ENCODE measurements at places on chromosomes 4 and X.

DNA sequence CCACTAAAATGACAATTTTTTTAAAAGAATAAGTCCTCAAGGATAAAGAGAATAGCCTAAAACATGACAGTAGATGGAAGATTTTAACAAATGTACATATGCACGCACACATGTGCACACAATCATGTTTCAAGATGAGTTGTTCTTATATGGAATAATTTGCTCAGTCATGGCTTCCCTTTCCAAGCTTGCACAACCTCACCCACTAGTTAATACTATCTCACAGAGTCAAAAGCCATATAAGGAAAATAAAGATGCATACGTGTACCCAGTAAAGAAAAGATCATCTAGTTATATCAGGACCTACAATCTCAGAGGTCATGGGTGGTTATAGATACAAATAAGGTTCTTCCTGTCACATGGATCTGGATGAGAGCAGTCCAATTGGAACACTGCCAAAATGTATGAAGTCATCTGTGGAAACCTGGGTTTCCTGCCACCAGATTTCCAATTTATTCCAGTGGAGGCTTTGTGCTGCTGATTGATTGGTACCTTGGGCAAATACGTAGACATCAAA is 56.1 kb downstream of the FAM13A start:
- DNase-seq = peak; percentile 1

GRCh38 chrX:48787505-48788443 is 1.4 kb downstream of the GATA1 start:
- DNase-seq = no peak

DNA sequence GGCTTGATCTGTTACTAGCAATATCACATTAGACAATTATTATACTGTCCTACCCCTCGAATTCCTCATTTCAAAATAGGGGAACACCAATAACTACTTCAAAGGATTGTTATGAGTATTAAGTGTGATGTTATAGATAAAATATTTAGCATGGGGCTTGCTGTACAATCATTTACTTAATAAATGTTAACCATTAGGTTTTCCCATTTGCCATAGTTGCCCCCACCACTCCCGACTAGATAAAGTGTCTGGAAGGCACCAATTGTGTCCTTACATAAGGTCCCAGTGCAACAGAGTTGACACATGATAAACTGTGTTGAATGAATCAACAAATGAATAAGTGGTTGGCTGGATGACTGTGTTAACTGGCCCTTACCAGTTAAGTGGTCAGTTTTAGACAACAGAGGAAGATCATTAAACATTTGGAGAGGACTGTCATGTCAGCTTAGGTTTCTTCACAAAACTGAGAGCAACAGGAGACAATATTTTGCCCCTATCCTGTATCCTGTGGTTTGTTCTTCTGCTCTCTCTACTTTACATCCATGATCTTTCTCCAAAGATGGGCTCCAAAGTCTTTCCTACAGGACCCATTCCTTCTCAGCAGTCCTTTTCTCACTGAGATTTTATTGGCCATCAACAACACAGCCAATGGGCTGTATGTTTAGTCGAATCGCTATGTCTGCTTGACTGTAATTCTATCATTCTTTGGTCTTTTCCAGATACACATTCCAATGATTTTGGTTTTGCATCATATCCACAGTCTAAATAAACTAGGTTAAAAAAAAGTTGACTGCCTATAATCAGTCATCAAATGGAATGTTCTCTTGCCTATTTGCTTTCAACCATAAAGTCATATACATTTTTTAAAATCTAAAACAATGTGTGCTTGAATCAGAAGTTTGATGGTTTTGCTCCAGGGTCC is 74.4 kb downstream of the RNF150 start:
- no peak for DNase-seq

- DNase-seq = no peak
These were observed 31.3 kb downstream of the JADE1 start for GRCh38 chr4:128840711-128841318.

- DNase-seq = no peak
These were observed 717.6 kb upstream of the TENM3 start for GRCh38 chr4:181525634-181526033.

DNA sequence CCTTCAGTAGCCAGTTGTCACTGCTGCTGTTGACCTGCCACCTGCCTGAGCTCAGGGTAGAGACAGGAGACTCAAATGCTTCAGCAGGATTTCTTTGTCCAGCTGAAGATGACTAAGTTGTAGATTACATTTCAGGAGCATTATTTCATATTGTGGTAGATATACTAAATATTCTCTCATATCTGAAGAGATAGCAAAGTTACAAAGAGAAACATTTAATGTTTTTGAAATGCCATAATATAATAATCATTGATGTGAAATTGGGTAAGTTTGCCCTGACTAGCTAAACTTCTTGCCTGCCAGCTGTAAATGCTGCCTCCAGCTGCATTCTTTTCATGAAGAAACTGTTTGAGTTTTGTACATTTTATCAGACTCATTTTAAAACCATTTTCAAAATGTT is 247.6 kb upstream of the CNKSR2 start:
- no peak for DNase-seq

DNA sequence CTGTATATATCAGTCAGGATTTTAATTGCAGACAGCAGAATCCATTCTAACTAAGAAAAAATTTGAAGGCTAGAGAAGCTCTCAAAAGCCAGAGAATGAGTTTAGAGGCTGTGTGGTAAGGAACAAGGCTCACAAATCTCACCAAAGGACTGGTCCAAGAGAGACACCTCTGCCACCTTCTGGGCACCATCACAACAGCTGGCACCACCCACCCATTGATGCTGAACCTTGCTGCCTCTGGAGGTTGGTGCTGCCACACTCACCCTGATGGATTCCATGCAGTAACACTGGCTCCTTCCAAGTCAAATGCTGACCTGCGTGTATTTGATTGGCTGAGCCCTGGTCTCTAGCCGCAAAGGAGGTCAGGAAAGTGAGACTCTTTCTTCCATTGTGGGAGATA is 100.8 kb downstream of the BEND2 start:
- no peak for DNase-seq

DNA sequence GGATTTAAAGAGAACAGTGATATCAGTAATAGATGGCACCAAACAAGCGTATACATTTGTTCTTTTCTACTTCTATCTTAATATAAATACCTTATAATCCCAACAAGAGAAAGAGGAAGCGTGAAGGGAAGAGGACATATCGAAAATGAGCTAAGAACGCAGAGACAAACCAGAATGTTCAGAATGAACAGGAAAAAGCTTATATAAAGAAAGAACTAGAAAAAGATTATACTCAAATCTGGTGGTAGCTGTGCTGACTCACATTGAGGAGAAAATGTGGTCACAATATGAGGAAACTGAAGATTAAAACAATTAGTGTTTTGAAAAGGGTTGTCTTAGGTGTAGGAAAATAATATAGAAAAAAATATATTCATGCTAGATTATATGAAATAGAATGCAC is 2.0 kb upstream of the GPR34 start:
- DNase-seq = no peak

DNA sequence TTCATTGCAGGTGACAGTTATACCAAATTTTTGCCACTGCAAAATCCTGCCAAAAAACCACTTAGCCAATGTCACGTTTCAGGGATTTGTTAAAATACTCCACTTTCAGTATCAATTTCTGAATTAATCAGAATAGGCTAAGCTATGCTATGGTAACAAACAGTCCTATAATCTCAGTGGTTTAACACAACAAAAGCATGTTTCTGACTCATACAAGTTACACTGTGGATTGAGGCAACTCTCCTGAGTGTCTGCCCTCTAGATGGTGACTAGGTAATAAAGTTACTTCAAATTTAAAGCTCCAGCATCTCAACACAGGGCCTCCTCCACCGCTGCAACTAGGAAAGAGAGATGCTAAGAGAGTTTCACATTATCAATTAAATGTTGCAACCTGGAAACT is 23.0 kb upstream of the RADX start:
- no peak for DNase-seq

GRCh38 chr4:101356928-101357327 is 9.6 kb upstream of the PPP3CA start:
- DNase-seq = no peak

DNA sequence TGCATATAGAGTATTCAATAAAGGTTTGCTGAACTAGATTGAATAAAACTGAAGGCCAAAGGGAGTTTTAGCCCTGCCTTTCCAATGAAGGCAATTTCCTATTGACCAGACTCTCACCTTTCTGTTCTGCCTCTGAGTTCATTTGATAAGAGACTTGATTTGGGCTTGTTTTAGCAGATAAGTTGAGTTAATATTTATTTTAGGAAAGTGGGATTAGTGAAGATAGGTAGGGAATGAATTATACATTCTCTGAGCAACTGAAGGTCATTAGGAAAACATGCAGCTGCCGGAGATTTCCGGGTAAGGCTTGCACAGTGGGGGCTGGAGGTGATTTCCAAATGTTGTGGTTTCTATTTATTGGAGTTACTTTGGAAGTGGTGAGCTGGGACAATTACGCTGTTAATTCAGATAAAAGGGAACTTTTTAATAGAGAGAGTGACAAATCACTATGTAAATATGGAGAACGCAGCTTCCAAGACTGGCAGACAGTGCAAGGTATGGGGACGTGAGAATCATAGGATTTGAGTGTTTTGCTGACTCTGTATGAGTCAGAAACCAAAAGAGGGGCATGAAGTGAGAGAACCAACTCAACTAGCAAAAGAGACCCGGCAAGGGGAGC is 553.6 kb upstream of the BOD1L1 start:
- no peak for DNase-seq

DNA sequence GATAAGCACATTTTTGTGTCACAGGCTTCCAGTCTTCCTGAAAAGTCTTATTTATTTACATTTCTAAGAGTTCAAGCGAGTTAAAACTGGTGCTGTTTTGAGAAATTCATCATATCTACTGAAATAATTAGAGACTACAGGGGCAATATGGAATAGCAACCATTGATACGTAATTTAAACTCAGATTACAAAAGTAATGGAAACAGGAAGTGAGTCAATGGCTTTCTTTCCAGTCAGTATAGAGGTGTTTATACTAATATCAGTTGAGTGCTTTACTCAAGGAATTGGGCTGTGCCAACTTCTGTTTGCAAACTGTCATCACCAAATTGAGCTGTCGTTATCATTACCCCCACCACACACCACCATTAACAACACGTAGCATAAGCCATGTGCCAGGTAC is 222.7 kb downstream of the COL25A1 start:
- no peak for DNase-seq

GRCh38 chrX:50459615-50460014 is 11.0 kb downstream of the DGKK start:
- no peak for DNase-seq

DNA sequence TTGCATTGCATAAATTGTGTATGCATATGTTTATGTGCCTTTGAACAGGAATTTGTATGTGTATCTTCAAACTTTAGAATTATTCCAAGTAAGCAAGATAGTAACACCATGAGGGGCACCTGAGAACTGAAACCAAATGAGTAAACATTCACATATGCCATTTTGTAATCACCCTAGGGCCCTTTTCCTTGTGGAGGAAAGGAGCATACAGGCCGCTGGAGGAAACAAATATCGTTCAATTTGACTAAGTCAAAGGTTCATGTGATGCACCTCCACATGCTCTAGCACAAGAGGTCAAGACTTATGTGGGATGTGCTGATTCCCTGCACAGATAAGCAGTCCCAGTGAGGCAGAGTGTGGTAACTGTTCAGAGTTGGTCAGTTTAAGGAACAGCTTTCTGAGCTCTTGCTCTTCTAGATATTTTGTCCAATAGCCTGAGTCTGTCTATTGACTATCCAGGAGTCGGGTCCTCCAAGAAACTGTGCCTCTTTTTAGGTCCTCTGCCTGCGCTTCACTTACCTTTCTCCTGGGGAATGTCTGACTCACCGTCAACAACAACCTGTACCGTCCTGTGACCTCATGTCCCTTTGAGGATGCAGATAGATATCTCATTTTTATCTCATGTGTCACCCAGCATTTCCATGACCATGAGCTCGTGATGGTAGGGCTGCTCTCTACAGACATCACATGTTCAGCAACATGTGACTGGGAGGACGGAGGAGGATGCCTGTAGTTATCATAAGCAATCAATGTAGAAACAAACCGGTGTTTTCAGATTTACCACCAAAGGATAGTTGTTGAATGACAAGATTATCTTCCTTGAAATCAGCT is 196.9 kb downstream of the NWD2 start:
- DNase-seq = no peak

- DNase-seq = no peak
These were observed 366.5 kb upstream of the LCORL start for GRCh38 chr4:18388039-18388438.

DNA sequence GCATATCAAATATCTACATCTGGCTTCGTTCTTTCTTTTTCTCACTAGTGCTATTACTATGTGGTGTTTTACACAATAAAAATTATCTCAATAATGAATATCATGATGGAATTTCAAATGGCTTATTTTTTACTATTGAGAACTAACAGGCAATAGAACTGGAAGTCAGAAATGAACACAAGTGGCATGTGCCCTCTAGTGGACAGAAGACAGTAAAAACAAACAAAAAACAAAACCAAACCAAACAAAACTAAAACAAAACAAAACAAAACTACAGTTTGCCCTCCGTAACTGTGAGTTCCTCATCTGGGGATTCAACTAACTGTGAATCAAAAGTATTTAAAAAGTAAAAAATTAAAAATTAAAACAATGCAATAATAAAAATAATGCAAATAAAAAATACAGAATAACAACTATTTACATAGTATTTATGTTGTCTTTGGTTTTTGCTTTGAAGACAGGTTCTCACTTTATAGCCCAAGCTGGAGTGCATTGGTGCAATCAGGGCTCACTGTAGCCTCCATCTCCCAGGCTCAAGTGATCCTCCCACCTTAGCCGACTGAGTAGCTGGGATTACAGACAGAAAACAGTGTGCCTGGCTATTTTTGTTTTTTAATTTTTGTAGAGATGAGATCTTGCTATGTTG is 195.6 kb upstream of the TACR3 start:
- no peak for DNase-seq

- no peak for DNase-seq
These were observed 67.9 kb downstream of the GAB1 start for GRCh38 chr4:143404555-143404954.

- DNase-seq = no peak
These were observed 98.1 kb downstream of the ADGRL3 start for GRCh38 chr4:61298178-61298740.

DNA sequence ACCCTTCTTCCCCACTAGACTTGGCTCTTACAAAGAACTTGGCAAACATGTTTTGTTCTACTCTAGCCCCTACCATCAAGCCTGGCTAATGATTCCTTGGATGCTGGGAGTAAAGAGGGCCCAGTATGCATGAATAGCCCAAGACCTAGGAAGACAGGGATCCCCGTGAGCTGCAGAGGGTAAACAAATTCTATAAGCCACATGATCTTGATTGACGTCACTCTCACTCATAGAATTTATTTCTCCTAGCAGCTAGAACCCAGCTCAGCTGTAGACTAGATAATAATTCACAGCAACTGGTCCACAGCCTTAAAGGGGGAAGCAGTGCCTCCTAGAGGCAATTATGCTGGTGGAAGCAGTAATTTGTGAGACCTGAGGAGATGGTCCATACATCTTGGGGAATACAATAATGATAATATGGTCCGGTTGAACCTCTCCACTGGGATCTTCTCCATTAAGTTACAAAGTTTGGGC is 16.1 kb upstream of the USO1 start:
- DNase-seq = no peak
